ENCODE measurements at places on chromosomes 3 and 15. TPM values are rescaled to one million over a fixed set of nuclear protein-coding genes. Genes with fewer than 3 reads are reported as not detected.

DNA sequence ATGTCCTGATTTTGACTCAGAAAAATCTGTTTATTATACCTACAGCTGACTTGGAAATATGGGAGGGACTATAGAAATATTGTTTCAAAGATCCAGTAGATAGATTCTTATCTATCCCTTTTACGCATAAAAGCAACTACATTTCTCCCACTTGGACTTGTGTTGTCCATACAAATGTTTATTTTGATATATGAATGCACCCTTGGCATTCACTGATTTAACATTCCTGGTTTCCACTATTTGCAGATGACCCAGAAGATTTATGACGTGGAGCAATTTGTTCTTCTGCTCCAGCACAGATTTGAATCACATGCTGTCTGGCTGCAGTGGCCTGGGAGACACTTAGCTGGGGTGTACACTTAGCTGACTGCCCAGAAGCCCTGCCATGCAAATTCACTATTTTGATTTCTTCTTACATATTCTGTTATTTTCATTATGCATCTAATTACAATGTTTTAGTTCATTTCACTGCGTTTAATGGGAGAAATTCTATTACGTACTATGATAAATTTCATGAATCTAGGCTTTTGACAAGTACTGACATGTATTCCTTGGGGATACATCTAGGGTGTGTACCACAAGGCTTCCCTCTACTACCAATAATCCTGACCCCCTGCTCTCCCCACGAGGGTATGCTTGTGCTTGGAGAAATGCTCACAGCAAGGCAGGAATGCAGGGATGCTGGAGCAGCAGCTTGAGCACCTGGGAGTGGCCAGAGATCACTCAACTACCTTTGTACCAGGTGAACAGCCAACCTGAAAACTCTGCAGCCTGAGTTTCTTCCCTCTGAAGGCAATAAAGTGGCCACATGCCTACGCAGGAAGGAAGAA lies 223.6 kb upstream of the TBL1XR1 start:
- DNase-seq: no peak

DNA sequence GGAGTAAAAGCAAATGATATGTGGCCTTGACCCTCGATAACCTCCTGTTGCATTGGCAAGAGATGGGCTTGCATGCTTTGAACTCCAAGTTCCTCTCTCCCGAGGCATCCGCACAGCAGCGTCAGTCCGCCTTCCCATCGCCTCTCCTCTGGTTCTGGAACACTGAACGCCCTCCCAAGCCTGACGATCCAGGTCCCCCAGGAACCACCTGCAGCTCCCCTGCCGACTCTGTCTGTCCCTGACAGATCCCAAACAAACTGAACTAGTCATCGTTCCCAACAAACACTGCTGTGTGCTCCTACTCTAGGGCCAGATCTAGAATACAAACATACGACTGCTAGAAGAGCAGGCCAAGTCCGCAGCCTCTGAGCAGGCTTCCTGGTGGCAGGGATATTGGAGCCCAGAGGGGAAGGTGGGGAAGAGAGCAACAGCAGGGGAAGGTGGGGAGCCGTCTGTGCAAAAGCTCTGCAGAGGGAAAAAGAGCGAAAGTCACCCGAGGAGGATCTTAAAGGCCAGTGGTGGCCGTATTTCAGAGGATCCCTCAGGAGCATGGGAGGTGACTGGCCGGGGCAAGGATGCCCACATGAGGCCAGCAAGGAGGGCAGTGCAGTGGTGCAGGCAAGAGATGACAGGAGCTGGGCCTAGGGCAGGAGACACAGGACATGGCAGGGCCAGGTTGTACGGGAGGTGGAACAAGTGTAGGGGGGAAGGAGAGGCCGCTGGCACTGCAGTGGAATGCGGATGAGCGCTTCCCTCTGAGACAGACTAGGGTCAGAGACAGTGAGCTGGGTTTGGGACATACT lies 50.8 kb downstream of the PCSK6 start:
- no peak for DNase-seq

DNA sequence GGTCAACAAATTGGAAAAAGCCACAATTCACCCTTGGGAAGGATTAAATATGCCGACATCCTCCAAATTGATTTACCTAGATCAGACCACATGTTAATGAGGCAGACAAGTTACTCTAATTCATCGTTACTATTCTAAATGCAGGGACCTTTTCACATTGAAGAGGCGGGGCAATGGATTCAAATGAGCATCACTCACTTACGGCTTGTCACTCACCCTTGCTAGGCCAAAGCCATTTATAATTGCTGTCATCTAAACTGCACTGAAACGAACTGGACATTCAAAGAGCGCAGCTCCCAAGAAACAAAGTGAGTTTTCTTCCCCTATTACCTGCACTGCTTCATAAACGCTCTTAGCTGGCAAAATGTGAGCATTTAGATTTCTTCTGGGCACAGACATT lies 313.9 kb downstream of the WDR72 start:
- DNase-seq: no peak

DNA sequence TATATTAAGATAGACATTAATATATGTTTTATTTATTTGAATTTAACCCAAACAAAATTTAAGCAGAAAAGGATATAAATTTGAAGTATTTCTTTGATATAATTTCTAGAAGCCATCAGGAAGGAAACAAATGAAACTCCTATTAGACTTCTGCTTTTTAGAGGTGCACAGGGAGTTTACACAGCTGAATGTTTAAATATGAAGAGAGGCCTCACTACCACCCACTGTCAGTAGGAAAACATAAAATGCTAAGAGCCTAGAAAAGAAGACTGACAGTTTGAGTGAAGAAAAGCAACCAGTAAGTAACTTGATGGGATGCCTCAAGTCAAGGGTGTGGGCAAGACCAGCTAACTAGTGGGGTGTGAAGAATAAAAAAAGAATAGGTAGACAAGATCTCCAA lies 19.7 kb downstream of the PLSCR2 start:
- no peak for DNase-seq

- no peak for DNase-seq
These were observed 16.3 kb upstream of the BBX start for GRCh38 chr3:107506458-107506857.

DNA sequence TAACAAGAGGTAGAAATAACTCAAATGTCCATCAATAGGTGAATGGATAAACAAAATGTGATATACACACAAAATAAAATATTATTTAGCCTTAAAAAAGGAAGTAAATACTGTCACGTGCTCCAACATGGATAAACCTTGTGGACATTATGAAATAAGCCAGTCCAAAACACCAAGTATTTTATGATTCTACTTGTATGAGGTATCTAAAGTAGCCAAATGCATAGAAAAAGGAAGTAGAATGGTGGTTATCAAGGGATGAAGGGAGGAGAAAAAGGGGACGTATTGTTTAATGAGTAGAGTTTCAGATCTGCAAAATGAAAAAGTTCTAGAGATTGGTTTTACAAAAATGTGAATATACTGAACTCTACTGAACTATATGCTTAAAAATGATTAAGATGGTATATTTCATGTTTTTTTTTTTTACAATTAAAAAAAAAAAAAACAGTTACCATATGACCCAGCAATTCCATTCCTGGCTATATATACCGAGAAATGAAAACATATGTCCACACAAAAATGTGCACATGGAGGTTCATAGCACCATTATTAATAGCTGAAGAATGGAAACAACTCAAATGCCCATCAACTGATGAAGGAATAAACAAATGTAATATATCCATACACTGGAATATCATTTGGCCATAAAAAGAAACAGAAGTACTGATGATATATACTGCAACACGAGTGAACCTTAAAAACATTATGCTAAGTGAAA lies 29.1 kb upstream of the MAP6D1 start:
- DNase-seq: no peak

GRCh38 chr15:43769584-43770228 lies 7.1 kb downstream of the ELL3 start:
- no peak for DNase-seq

- no peak for DNase-seq
These were observed 41.2 kb downstream of the HPS3 start for GRCh38 chr3:149170672-149171071.

- no peak for DNase-seq
These were observed 44.6 kb upstream of the VILL start for GRCh38 chr3:37945807-37946530.

- no peak for DNase-seq
These were observed 36.8 kb upstream of the TNFSF10 start for GRCh38 chr3:172560026-172560425.

- DNase-seq: no peak
These were observed 108.7 kb upstream of the TSPAN3 start for GRCh38 chr15:77179541-77179998.

DNA sequence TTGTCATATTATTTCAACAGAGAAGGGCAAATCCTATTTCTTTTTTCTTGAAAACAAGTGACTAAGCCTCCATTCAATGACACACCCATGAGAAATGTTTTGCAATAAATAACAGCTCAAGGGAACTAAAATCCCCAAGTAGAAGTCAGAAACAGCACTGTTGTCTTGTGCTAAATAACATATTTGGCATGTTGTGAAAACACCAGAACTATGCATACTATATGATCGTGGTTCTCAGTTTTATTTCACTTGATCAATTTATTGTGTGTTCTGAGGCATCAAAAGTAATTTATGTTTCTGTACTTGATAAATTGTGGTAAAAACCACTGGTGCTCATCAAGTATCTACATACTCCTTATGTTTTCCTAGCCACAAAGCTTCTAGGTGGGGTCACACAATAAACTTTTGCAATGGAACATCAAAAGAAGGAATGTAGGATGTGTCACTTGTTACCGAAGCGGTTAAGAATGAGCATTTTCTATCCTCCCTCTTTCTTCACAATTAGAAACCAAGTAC lies 691.7 kb upstream of the CBLB start:
- no peak for DNase-seq

- no peak for DNase-seq
These were observed 929.6 kb downstream of the EPHA3 start for GRCh38 chr3:90036939-90037469.

DNA sequence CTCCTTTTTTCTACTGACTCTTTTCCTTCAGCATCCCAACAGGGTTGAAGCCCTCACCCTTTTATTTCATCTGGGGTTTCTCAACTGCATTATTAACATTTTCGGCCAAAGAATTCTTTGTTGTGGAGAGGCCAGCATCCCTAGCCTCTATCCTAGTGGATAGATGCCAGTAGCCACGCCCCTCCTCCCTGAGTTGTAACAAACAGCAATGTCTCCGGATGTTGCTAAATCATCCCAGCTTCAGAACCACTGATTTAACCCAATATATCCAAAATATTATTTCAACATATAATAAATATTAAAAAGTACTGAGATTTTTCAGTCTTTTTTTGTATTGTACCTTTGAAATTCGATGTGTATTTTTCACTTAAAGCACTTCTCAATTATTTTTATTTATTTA lies 2.0 kb upstream of the RNF111 start:
- DNase-seq: no peak

DNA sequence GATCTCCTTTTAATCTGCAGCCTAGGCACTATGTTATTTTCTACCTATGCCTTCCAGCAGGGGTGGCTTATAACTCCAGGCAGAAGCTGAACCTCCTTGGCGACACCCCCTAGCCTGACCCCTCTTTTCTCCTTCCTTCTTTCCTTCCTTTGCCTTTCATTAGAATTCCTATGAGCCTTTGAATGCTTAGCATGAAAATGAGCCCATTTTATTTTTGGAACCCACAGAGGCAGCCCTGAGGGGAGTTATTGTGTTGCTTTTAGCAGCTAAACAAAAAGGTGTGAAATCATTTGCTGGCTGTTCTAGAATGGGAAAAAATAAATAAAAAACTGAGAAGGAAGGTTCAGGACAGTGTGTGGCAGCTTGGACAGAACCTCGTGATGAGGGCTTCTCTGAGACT lies 164.6 kb upstream of the ICE2 start:
- DNase-seq: no peak

DNA sequence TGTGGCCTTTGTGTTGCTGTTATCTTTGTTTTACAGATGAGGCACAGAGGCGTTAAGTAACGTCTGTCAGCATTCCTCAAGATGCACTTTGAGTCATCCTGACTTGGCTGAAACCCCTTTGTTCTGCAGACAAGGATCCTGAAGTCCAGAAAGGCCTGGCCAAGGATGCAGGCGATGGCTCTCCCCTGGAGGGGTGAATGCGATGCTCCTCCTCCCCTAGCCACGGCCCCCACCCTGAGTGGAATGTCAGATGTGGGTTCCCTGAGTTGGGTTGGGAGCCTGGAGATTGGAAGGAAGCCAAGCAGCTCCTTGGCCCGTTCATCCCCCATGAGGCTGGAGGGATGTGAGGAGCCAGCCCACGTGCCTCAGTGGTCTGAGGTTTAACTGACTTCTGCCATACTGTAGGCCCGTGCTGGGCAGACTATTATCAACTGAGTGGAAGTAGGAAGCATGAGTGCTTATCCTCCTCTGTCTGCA lies 43.3 kb downstream of the POMGNT2 start:
- DNase-seq: no peak

GRCh38 chr3:156332304-156332703 lies 211.9 kb downstream of the KCNAB1 start:
- DNase-seq: no peak

DNA sequence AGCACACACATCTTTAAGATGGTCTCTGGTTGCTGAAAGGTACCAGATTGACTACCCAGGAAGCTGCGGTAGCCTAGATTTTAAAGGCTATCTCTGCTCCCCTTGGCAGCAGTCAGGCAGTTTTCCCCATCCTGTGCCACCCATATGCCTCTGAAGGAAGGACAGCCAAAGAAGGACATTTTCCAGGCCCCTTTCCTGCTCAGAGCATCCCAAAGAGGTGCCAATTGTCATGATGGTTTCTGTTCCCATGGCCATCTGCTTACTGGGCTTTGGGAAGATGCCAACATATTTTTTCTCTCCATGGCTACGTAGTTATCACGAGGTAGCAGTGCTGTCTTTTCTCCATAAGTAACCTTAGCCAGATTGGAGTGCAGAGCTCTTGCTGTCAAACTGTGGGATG lies 39.7 kb downstream of the UNC13C start:
- no peak for DNase-seq

GRCh38 chr3:79253704-79254103 lies 514.1 kb downstream of the ROBO1 start:
- no peak for DNase-seq

- DNase-seq: no peak
These were observed 70.3 kb upstream of the PPP2R3A start for GRCh38 chr3:135895106-135895733.

GRCh38 chr15:25635191-25635590 lies 196.4 kb upstream of the UBE3A start:
- no peak for DNase-seq

GRCh38 chr3:158430448-158430847 lies 140.5 kb upstream of the MLF1 start:
- DNase-seq: no peak

- no peak for DNase-seq
These were observed 220.7 kb upstream of the CADM2 start for GRCh38 chr3:84738086-84738485.

Gene LSAMP
- total RNA-seq: 0.48 TPM

Gene TRPM1
- not detected for total RNA-seq

Gene SUCNR1
- total RNA-seq: not detected

Gene TERC
- total RNA-seq: 147 TPM

Gene IL5RA
- not detected for total RNA-seq

Gene HYAL1
- total RNA-seq: 1.8 TPM

Gene COL6A5
- total RNA-seq: 0.26 TPM

Gene CAMKV
- total RNA-seq: not detected

Gene ATP13A5
- 0.85 TPM for total RNA-seq

Gene ADAMTS9
- total RNA-seq: 3.1 TPM

Gene GPR27
- total RNA-seq: 2.6 TPM

Gene RAB6B
- 0.34 TPM for total RNA-seq

Gene KNG1
- total RNA-seq: not detected

Gene TMEM42
- 9.2 TPM for total RNA-seq

Gene ASB14
- total RNA-seq: not detected

Gene MEX3B
- 0.22 TPM for total RNA-seq

Gene SNTN
- not detected for total RNA-seq

Gene GOLGA6B
- not detected for total RNA-seq

Gene CYB561D2
- total RNA-seq: 18.1 TPM

Gene GAP43
- not detected for total RNA-seq

Gene THAP10
- total RNA-seq: 1.5 TPM

Gene CMTM7
- total RNA-seq: 0.35 TPM

All from esophagus squamous epithelium (tissue), 5 donors.